PC-3 (cell line): ENCODE measurements at places on chromosomes 11 and 22. TPM values are rescaled to one million over a fixed set of nuclear protein-coding genes. Genes with fewer than 3 reads are reported as not detected.

DNA sequence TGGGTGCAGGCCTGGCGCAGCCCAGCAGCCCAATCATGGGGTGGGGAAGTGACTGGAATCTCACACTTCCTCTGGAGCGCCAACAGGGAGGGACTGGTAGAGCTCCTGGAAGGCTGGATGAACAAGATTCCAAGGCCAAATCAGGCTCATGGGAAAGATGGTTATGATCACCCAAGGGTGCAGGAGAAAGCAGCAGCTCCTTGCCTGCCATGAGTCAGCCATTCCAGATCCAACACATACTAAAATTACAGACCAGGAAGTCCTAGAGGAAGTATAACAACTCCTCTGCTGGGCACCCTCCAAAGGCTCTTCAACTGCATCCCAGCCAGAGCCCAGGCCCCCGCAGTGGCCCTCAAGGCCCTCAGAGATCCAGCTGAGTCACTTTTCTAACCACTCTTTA is 427.3 kb downstream of the TENM4 start:
- no peak overlapping the region for H3K27ac ChIP-seq
- no peaks in the 10 kb centered on the region for H3K36me3 ChIP-seq
- DNase-seq, result peak; percentile 18
- no peak overlapping the region for H3K4me3 ChIP-seq
- H3K4me1 ChIP-seq, result peaks cover 11% of the 10 kb centered on the region
- no peaks in the 10 kb centered on the region for H3K27me3 ChIP-seq

DNA sequence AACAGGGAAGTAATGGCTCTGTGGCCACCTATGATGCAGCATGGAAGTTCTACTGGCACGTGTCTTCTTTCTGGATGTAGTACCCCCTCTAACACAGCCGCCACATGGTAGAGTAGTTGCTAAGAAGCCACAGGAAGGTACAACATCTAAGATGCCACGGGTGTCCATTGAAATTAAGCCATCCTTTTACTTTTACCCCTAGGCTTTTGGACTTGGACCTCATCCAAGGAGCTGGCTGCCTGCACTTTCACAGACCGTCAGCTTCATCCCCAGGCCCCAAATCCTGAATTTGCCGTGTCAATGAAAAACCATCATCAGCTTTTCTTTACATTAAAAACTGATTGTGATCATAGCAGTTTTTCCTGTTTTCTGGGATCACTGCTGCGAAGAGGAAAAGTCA is 102.4 kb downstream of the RPL27A start:
- H3K27me3 ChIP-seq, result no peaks in the 10 kb centered on the region
- no peak overlapping the region for H3K4me3 ChIP-seq
- H3K4me1 ChIP-seq, result no peaks in the 10 kb centered on the region
- H3K27ac ChIP-seq, result no peak overlapping the region

DNA sequence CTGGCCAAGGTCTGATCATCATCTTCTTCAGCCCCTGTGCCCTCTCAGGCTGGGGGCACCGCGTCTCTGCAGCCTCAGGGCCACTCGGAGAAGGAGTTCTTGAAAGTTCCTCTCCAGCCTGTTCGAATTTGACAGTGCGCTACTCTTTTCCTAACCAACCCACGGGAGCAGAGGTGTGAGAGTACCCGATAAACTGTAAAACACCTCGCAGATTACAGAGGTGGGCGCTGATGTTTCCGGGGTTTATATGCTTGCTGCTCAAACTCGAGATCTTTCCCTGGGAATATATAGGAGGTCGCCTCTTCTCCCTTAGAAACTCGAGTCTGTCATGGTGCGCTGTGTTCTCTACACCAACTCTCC is 515 bp downstream of the CTR9 start:
- H3K4me3 ChIP-seq, result peak overlapping the region; percentile 98
- H3K36me3 ChIP-seq, result peaks cover 11% of the 10 kb centered on the region
- peak overlapping the region; percentile 97 for H3K27ac ChIP-seq
- DNase-seq, result no peak
- H3K27me3 ChIP-seq, result no peaks in the 10 kb centered on the region

GRCh38 chr11:28964811-28965210 is 856.6 kb downstream of the METTL15 start:
- peaks cover 4% of the 10 kb centered on the region; the same call in 1 of the 2 replicates for H3K4me1 ChIP-seq
- no peak overlapping the region for H3K27ac ChIP-seq
- H3K27me3 ChIP-seq, result no peaks in the 10 kb centered on the region
- DNase-seq, result no peak
- no peaks in the 10 kb centered on the region for H3K36me3 ChIP-seq

- peaks cover 28% of the 10 kb centered on the region for H3K4me1 ChIP-seq
- H3K27me3 ChIP-seq, result no peaks in the 10 kb centered on the region
- DNase-seq, result no peak
- no peaks in the 10 kb centered on the region for H3K36me3 ChIP-seq
- no peak overlapping the region for H3K4me3 ChIP-seq
Observed at GRCh38 chr11:34758262-34758661, 137.4 kb downstream of the EHF start.

- H3K27me3 ChIP-seq, result no peaks in the 10 kb centered on the region
- H3K4me3 ChIP-seq, result no peak overlapping the region
- H3K27ac ChIP-seq, result no peak overlapping the region
- peaks cover 25% of the 10 kb centered on the region for H3K36me3 ChIP-seq
Observed at GRCh38 chr22:31085493-31085824, 4.3 kb downstream of the SMTN start.

DNA sequence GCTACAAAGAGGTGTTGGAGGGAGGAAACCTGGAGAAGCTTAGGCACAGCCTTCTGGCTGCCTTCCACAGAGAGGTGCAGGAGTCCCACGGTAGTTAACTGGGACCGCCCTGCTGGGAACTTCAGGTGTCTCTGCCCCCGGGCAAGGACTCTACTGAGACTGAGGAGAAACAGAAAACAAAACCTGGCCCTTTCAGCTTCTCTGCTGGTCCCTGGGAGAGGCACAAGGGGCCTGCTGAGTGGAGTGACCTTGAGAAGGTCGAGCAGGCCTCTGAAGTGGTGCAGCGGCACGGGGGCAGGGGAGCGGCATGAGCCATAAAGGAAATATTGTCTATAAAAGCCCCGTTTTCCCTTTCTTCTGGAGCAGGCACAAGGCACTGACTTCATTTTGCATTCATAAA is 38.9 kb downstream of the NTM start:
- DNase-seq, result no peak
- H3K4me3 ChIP-seq, result no peak overlapping the region
- H3K27me3 ChIP-seq, result peaks cover 52% of the 10 kb centered on the region
- H3K4me1 ChIP-seq, result no peaks in the 10 kb centered on the region
- no peak overlapping the region for H3K27ac ChIP-seq

GRCh38 chr11:93236741-93237675 is 39.2 kb upstream of the SLC36A4 start:
- H3K4me1 ChIP-seq, result no peaks in the 10 kb centered on the region
- no peak overlapping the region for H3K4me3 ChIP-seq
- DNase-seq, result peak; percentile 76
- peaks cover 10% of the 10 kb centered on the region for H3K27me3 ChIP-seq

- no peak overlapping the region for H3K27ac ChIP-seq
- H3K4me3 ChIP-seq, result no peak overlapping the region
- H3K4me1 ChIP-seq, result no peaks in the 10 kb centered on the region
- no peak for DNase-seq
- no peaks in the 10 kb centered on the region for H3K36me3 ChIP-seq
- H3K27me3 ChIP-seq, result no peaks in the 10 kb centered on the region
Observed at GRCh38 chr11:110422306-110422905, 7.3 kb upstream of the FDX1 start.

GRCh38 chr11:13169709-13170108 is 107.9 kb upstream of the BMAL1 start:
- DNase-seq, result peak; percentile 85
- no peaks in the 10 kb centered on the region for H3K27me3 ChIP-seq
- H3K4me1 ChIP-seq, result no peaks in the 10 kb centered on the region
- H3K4me3 ChIP-seq, result no peak overlapping the region

- no peak for DNase-seq
- no peak overlapping the region for H3K27ac ChIP-seq
- H3K36me3 ChIP-seq, result no peaks in the 10 kb centered on the region
Observed at GRCh38 chr11:108568195-108568858, 25.2 kb downstream of the EXPH5 start.

The PATE4 gene
- not detected in 2 replicates for total RNA-seq

The SLC15A3 gene
- total RNA-seq, result not detected in 2 replicates

The MN1 gene
- total RNA-seq, result 2.7 and 3.1 TPM in 2 replicates
